ENCODE measurements at places on chromosomes 3 and 15.
A peak's percentile ranks its signal among the peaks of the same experiment; 100 is the strongest.

GRCh38 chr15:72784456-72784876, 908 bp upstream of the ADPGK start:
- DNase-seq = no peak

GRCh38 chr15:98281130-98281529, 320.6 kb downstream of the ARRDC4 start:
- DNase-seq = no peak

GRCh38 chr3:146517684-146518435, 26.5 kb downstream of the PLSCR1 start:
- no peak for DNase-seq

DNA sequence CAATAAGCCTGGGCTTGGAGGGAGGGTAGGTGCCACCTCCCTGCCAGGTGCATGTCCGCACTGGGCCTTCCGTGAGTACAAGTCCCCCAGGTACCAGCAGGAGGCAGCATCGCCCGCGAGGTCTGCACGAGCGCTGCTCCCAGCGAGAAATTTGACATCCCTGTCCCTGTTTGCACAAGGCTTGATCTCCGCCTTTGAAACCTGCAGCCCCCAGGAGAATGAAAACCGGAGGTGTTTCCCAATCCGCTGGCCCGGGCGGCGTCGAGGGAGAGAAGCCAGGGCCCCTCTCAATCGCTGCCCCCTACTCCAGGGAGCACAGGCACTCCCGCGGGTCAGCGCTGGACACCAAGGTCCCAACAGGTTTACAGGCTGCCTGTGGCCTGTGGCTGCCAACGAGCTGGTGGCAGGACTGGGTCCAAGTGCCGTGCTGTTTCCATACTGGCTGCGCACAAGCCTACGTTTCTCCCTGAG, 961 bp downstream of the HAPLN3 start:
- peak; percentile 51 for DNase-seq

DNA sequence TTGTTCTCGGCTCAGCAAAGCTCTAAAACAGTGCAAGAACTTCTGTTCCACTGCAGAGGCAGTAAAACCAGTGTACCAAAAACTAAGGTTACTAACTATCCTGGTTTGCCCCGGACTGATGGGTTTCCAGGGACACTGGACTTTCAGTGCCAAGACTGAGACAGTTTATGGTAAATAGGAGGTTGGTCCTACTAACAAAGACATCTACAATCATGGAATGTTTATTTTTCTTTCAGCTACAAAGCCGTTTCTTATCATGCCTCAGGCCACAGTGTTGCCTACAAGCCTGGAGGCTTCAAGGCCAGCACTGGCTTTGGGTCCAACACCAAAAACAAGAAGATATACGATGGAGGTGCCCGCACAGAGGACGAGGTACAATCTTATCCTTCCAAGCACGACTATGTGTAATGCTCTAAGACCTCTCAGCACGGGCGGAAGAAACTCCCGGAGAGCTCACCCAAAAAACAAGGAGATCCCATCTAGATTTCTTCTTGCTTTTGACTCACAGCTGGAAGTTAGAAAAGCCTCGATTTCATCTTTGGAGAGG, 20.8 kb downstream of the CLDN18 start:
- no peak for DNase-seq

- DNase-seq = no peak
Observed at GRCh38 chr3:17947833-17948232, 205.4 kb upstream of the TBC1D5 start.

DNA sequence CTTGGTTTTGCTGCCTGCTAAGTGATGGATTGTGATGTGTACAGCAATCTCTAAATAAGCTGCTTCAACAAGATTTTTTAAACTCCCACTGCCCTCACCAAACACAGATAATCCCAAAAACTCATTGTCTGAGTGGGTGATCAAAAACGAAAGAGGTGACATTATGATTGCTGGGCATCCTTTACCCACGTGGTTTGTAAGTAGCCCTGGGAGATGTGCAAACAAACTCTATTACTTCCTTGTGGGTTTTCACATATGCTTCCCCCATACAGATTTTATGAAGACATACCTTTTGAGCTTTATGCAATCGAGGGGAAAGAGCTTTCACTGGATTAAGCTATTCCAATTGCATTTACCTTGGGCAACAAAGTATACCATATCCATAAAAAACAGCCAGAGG, 1000.4 kb downstream of the FHIT start:
- DNase-seq = no peak
